Skin of body (tissue), 3 donors: ENCODE measurements at places on chromosomes 2 and 18. TPM values are rescaled to one million over a fixed set of nuclear protein-coding genes. Genes with fewer than 3 reads are reported as not detected.

The SDC1 gene
- total RNA-seq: 127 TPM

The ANKRD29 gene
- total RNA-seq: 6.1 TPM

The GPR45 gene
- total RNA-seq: not detected

The SULT1C4 gene
- total RNA-seq: 14.7 TPM

The GAL3ST2 gene
- 0.30 TPM for total RNA-seq

The DPP4 gene
- total RNA-seq: 13.7 TPM

The MYOM1 gene
- 70.2 TPM for total RNA-seq

The HRH4 gene
- 0.30 TPM for total RNA-seq

The EPB41L3 gene
- total RNA-seq: 40.1 TPM

The GALNT5 gene
- total RNA-seq: 8.3 TPM

The GLI2 gene
- total RNA-seq: 11.4 TPM

The PLB1 gene
- 7.2 TPM for total RNA-seq
